ENCODE measurements at places on chromosomes 12 and 14.

- DNase-seq, result no peak
Observed at GRCh38 chr14:54348001-54348611, 48.7 kb upstream of the CDKN3 start.

DNA sequence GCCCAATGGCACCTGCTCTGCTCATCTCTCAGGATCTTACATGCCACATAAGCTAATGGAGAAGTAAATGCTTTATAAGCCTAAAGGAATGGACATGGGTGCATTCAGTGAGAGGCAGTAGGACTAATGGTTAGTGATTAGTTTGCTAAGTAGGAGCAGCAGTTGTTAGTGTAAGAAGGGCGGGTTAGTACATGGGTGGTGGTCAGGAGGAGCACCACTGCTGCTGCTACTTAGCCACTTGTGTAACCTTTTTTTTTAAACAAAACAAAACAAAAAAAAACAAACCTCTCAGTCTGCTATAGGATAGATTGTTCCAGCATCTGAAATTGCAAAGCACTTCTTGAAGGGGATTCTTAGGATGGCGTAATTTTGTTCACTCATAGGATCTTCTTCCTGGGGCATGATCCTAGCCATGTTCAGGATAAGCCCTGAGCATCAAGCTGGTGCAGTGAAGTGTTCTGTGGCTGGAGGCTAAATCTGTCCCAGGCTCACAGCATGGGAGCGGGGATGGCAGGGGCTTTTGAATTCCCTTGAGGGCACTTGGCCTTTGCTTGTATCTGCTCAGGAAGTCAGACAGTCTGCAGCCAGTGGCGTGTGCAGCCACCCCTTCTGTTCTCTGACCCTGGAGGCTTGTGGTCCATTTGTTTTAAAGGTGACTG lies 63.6 kb downstream of the CHST11 start:
- no peak for DNase-seq

GRCh38 chr12:15726027-15726877 lies 62.9 kb downstream of the EPS8 start:
- no peak for DNase-seq

GRCh38 chr12:51020448-51021182 lies 5.6 kb downstream of the SLC11A2 start:
- no peak for DNase-seq

GRCh38 chr12:101297661-101298060 lies 17.8 kb downstream of the UTP20 start:
- DNase-seq, result no peak

DNA sequence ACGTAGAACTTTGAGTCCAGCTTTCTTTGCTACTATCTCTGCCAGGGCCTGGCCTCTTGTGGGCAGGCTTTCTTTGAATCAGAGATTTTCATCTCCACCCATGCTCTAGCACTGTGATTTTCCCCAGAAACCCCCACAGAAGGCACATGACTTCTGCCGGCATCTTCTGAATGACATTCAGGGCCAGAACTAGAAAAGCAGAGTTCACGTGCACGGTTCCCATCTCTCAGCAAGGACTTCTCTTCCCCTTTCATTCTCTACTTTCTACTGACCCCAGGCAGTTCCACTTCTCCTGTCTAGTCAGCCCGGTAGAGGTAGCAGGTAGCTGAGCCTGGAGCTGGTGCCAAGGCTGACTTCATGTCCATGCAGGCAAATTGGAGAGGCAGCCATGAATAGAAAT lies 26.9 kb downstream of the BATF start:
- DNase-seq, result no peak

DNA sequence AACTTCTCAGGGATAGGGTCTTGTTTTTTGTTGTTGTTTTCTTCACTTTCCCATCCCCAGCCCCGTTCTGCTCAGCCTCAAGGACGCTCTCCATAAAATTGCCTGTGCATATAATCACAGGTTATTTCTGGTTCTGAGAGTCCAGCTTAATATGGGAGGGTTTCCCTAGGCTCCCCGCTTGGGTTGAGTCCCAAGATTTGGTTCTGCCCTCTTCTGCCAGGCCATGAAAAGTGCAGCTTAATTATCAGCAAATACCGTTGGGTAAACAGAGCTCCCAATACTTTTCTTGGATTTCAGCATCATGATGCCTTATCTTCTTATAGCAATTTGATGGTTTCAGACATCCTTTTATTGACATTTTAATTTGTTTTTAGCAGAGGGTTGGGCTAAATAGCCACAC lies 75.6 kb downstream of the GRIN2B start:
- DNase-seq, result no peak

- DNase-seq, result no peak
Observed at GRCh38 chr12:131052929-131053328, 99.2 kb downstream of the ADGRD1 start.

- no peak for DNase-seq
Observed at GRCh38 chr12:55008944-55009585, 10.7 kb upstream of the NEUROD4 start.

GRCh38 chr12:31780096-31780495 lies 51.3 kb upstream of the AMN1 start:
- DNase-seq, result no peak

DNA sequence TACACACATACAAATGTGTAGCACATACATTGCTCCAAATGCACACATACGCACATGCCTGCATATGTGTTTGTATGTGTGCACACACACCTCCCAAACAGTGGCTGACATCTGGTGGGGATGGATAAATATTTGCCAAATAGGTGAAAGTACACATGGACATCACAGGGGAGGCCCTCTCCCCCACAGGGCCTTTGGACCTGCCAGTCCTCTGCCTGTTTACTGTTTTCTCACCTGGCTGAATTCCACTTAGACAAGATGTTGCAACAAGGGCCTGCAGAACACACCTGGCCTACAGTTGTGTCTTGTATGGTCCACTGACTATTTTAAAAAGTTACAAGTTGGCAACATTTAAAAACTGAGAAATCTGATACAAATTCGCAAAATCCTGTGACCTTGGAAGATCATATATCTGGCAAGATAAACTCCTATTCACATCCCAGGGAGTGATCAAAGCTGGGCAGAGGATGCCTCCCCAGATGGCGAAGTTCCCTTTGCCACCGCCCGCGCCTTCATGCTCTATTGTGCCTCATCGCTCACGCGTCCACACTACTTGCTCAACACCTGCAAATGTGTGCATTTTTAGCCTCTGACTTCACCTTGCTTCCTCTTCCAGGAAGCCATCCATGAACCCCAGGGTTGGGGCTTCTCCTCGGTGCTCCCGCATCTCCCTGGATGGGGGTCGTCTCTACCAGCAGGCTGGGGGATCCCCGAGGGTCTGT lies 118.4 kb upstream of the FZD10 start:
- DNase-seq, result no peak

- DNase-seq, result no peak
Observed at GRCh38 chr12:14426792-14427191, 61.3 kb downstream of the ATF7IP start.

DNA sequence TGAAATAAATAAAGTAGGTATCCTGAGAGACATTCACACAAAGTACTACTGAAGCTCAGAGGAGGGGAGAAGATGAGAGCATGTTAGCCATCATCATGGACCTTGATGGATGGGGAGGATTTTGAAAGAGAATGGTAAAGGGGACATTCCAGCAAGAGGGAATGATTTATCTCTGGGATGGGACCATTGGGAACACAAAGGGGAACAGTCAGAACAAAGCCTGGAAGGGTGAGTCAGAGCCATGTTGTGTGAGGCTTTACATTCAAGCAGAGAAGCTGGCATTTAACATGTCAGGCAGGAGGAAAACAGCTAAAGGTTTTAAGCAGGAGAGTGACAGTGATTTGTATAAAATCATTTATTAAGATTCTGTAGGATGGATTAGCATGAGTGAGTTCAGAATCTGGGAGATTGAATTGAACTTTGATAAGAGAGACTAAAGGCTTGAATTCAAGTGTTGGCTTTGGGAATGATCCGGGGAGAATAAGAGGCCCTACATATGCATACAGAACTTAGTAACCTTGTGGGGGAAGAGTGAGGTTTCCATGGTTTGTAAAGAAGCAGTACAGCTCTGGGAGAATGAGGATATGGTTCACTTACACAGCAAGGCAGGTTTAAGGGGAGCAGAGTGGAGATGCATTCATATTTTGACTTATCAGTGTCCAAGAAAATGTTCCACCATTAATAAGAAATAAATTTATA lies 174.4 kb downstream of the SYT10 start:
- no peak for DNase-seq

DNA sequence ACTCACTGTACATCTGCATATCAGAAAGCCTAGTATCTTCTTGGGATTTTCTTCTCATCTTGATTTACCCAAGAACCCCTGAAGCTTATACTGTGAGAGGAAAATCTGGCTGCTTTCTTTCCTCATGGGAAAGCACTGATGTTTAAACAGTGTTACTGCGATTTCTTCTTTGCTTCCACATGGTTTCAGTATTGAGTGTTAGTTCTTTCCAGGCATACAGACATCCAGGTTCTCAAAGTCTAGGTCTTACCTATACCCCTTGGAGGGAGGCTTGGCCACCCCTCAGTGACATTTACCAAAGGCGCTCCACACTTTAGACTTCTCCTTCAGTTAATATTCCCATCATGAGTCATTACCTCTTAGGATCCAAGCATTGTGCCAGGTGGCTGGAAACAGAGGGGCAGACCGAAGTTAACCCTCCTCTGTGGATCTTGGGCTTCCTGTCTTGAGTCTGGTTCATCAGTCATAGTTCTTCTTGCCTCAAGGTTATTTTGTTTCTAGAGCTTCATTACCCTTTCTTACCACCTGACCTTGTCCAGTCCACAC lies 79.1 kb downstream of the TMEM117 start:
- no peak for DNase-seq

DNA sequence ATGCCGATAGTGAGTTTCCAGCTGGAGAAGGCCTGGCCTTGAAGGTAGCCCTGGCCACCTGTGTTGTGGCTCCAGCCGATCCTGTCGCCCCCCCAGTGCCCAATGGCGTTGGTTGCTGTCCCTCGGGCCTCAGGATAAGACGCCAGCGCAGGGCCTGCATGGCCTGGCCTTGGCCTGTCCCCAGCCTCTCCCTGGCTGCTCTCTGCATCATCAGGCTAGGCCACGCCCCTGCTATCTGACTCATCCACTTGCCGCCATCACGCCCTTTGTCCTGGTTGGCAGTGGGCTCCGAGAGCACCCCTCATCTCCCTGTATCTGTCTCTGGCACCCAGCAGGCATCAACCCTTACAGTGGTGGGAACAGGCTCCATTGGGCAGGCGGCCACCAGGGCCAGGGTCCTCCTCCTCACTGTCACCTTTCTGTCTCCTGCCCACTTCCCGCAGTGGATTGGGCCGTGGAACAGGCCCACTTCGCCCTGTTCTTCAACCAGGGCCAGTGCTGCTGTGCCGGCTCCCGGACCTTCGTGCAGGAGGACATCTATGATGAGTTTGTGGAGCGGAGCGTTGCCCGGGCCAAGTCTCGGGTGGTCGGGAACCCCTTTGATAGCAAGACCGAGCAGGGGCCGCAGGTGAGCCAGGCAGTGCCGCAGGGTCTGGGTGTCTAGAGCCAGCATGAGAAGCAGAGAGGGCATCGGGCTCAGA lies 25.6 kb downstream of the ALDH2 start:
- DNase-seq, result no peak

DNA sequence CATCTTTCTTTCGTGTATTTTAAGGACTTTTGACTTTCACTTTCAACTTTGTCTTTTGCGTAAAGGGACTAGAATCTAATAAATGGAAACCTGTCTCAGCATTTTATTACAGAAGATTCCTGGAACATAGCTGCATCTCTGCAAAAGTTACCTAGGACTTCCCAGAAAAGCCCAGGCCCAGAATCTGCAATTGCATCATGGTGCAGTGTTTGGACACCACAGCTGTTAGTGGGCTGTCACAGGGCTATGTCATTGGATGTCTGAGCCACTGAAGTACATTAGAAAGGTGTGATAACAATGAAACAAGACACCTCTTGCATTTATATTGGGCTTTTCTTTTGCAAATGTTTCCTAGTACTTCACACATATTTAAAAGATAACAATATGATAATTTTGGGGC lies 199.9 kb upstream of the IGF1 start:
- DNase-seq, result no peak

GRCh38 chr12:91441993-91442952 lies 259.7 kb upstream of the DCN start:
- DNase-seq, result no peak

All from activated CD4-positive, alpha-beta T cell treated with anti-CD3 and anti-CD28 coated beads for 1 hour (primary cell).